ENCODE measurements at places on chromosomes 6 and 20. TPM values are rescaled to one million over a fixed set of nuclear protein-coding genes. Genes with fewer than 3 reads are reported as not detected.

DNA sequence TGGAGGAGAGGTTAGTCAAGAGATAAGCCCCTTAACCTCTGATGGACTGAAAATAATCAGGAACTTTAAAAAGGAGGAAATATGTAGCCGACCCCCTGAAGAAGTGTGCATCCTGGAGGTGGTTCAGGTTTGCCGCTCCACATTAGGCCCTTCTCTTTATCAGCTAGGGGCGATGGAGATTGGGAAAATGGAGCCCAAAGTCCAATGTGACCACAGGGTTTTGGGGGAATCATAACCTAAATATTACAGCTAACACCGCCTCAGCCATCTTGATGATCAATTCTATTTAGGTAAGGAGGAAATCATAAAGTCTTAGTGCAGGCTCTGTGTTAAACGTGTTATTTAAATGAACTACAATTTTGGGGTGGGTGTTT, 1.2 kb downstream of the OGFRL1 start:
- no peak for DNase-seq

DNA sequence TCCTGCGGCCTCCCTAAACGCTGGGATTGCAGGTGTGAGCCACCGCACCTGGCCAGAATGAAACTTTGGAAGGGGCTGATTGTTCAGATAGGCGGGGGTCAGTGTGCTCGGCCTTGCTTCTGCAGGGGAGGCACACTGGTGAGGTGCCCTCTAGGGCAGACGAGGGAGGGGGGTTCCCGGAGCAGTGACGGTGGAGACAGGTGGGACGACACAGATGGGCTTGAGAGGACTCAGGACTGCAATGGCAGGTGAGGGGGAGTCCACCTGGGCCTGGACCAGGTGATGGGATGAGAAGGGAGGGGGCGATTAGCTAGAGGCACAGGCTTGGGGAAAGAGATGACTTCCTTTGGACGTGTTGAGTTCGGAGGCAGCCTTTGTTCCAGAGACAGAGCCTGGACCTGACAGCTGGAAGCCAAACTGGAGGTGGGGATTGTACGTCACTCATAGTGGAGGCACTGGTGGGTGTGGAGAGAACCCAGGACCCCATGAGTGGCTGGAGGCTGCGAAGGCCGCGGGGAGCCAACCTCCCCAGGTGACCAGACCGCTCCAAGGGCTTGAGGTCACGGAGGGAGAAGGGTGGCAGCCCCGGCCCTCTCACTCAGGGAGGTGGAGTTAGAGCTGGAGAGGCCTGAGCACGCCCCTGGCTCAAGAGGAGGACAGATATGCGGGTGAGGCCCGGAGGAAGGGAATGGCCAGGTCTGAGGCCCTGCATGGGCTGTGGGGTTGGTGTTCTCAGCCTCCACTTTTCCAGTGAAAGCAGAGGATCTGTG, 10.5 kb upstream of the MAP1LC3A start:
- DNase-seq = no peak

DBNDD2 gene
- 2.9 TPM for total RNA-seq

GRCh38 chr6:32617751-32618150, 19.5 kb upstream of the HLA-DQA1 start:
- no peak for DNase-seq

- no peak for DNase-seq
These were observed 18.9 kb downstream of the PREP start for GRCh38 chr6:105384004-105384403.

TFAP2D gene
- not detected for total RNA-seq

GRCh38 chr6:5333658-5334057, 72.3 kb downstream of the FARS2 start:
- DNase-seq = no peak

CCND3 gene
- 14.7 TPM for total RNA-seq

SLX4IP gene
- total RNA-seq = 3.0 TPM

CDC5L gene
- 10.2 TPM for total RNA-seq

GRCh38 chr20:34070859-34071258, 41.2 kb downstream of the EIF2S2 start:
- no peak for DNase-seq

DNA sequence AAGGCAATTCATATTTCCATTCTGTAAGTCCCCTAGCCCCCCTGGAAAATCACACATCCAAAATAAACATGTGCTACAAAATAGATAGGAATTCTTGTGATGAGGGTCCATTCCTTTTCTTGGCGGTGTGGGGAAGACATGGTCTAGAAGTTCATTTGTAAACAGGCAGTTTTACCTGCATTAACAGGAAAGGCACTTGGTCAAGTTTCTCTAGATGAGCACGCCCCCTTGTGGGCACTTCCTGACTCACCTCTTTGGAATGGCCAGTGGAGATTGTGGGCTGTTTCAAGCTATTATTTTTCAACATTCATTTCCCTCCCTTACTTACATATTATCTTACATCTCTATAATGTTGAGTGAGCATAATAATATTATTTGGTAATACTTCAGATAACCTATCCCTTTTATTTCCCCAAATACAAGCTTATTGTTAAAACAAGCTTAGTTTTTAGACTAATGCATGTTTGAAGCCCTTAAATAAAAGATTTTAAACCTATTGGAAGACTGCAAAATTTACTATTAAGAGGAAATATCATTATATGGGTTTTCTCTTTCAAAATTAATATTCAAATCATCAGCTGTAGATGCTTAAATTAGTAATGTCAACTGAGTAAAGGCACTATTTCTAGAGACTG, 92.1 kb downstream of the TASP1 start:
- peak; percentile 80 for DNase-seq
